ENCODE measurements at places on chromosomes 4 and X.
A peak's percentile ranks its signal among the peaks of the same experiment; 100 is the strongest.

DNA sequence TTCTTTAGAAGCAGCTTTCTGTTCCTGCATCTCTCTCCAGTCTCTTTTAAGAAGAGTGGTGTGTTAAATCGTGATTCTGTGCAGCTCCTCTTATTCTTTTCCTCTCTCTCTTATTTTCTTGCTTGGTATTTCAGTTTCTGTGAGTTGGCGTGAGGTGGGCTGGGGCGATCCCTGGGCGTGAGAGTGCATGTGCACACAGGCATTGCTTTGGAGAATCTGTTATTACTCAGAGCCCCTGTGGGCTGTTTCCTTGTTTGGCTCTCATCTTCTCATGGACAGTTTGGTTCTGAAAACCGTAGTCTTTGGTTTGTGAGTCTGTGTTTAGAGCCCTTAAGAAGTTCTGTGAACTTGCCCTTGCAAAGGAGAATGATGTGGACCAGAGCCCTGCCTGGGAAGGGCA lies 97.2 kb upstream of the CLNK start:
- DNase-seq: no peak

DNA sequence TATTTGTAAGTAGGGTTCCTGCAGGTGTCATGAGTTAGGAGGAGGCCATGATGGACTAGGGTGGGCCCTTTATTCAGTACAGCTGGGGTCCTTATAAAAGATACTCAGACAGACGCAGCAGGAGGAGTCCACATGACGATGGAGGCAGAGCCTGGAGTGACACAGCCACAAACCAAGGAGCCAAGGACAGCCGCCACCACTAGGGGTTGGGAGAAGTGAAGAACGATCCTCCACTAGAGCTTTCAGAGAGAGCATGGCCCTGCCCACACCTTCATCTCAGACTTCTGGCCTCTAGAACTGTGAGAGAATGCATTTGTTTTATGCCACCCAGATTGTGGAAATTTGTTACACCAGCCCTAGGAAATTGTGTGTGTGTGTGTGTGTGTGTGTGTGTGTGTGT lies 31.1 kb downstream of the JAKMIP1 start:
- no peak for DNase-seq

GRCh38 chrX:140292961-140293360 lies 211.9 kb downstream of the SOX3 start:
- no peak for DNase-seq

DNA sequence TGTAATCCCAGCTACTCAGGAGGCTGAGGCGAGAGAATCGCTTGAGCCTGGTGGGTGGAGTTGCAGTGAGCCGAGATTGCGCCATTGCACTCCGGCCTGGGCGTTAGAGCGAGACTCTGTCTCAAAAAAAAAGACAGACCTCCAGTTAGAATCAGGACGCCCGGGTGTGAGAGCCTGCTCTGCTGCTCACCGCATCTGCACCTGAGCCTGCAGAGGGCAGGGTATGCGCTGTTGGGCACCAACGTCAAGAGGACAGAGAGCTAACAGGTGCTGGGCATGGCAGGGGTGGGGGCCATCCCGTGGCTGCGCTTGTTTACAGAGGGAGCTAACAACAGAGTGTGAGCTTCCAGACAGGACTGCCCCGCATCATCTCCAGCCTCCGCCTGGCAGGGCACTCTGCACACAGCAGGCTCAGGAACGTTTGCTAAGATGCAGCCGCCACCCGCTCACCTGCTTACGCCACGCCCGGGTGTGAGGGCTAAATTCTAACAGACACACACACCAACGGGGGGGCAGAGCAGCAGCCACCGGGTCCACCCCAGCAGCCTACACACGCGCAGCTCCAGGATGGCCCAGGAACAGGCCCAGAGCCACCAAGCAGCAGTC lies 50.0 kb upstream of the CPLX1 start:
- DNase-seq: no peak

GRCh38 chrX:153925739-153926551 lies at the start of gene ARHGAP4:
Gene ARHGAP4, minus strand, starts transcription at chrX:153926264. Its CDS starts 62 bp downstream, at chrX:153926202.
- DNase-seq: no peak

DNA sequence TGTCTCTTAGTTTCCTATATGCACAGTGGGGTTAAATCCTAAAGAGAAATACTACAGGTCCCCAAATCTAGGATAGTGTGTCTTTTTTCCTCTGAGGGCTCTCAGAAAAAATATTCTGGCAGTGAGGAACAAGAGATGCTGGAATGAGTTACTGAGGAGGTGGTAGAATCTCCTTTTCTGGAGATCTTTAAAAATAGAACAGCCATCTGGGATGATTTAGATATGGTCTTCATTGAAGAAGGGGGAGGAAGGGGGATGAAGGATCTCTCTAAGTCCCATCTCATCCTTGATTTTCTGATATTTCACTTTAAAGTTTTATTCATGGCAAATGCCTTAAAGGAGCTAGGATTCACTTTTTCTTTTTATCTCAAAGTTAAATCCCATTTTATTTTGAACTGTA lies 235.0 kb downstream of the MAML3 start:
- no peak for DNase-seq

DNA sequence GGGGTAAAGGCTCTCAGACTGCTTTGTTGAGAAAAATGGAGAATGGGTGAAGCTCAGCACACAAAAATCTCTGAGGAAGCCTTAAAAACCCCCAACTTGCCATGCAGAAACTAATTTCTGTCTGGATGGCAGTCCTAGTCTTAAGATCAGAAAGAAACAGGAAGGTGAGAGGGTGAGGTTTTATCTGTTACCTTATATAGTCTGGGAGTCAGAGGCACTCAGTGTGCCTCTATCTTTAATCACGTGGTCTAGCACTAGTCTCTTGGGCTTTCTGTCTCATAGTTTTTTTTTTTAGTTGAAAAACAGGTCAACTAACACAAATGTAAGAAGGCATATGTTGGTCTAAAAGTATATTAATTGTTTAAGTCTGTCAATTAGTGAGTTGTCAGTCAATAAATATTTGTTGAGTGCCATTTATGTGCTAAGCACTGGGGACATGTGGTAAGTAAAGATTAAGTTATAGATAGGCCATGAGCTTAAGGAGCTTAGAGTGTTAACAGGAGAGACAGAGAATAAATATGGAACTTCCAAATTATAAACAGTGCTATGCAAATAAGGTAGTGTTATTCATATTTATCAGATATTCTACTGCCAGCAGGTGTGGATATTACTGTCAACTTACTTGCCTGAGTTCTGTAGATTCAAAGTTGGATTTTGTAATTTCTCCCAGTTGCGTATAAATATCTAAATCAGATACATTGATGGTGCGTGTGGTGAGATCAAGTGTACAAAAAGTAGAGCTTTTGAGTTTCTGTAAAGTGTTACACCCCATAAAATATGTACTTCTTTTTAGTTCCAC lies 7.0 kb downstream of the CYBB start:
- DNase-seq: no peak

DNA sequence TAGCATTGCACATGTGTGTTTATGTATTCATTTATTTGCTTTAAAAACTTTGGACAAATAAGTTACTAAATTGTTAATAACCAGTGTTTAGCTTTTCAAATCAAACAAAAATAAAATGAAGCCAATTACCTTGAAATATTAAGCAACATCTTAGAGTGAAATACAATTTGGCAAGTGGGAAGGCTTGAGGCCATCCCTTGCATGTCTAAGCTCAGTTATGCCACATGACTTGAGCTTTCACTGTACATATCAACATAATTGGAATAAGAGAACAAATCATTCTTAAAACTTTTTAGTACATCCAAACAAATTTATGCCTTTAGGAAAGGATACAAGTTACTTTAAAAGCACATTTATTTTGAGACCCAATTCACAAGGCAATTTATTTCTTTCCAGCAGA lies 640.6 kb downstream of the SPRY1 start:
- DNase-seq: no peak

- no peak for DNase-seq
These were observed 214.8 kb downstream of the SPATA18 start for GRCh38 chr4:52265781-52266525.

GRCh38 chrX:108224727-108225621 lies 133.4 kb downstream of the ATG4A start:
- peak; percentile 37 for DNase-seq

DNA sequence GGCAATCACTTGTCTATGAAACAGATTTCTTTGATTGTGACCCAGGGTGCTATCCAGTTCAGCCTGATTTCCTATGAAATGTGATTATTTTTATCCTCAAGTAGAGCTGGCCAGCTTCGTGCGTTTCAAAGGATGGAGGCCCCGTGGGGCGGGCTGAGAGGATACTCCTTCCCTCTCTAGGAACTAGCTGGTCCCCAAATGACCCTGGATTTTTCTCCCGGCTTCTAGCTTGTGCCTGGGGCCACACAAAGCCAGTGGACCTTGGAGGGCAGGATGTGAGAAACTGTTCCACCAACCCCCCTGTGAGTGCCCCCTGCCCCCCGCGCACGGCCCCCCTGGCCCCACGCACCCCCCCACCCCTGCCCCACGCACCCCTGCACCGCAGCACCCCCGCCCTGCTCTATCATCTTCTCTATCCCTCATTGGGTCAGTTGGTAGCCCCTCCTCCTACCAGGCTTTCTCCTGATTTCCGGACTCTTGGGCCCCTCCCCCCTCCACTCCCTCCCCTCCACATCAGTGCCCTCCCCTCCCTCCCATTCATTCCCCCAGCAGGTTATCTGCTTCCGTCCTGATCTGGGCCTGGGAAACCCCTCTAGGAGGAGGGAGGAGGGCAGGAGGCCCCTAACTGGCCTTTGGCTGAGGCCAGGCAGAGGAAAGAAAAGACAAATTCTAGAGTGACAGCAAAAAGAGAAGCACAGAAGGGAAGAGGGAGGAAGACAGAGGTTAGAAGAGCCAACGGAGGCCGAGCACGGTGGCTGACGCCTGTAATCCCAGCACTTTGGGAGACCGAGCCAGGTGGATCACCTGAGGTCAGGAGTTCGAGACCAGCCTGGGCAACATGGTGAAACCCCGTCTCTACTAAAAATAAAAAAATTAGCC lies 3.3 kb downstream of the XPNPEP2 start:
- DNase-seq: no peak

GRCh38 chr4:83552083-83552482 lies 16.2 kb downstream of the GPAT3 start:
- no peak for DNase-seq

DNA sequence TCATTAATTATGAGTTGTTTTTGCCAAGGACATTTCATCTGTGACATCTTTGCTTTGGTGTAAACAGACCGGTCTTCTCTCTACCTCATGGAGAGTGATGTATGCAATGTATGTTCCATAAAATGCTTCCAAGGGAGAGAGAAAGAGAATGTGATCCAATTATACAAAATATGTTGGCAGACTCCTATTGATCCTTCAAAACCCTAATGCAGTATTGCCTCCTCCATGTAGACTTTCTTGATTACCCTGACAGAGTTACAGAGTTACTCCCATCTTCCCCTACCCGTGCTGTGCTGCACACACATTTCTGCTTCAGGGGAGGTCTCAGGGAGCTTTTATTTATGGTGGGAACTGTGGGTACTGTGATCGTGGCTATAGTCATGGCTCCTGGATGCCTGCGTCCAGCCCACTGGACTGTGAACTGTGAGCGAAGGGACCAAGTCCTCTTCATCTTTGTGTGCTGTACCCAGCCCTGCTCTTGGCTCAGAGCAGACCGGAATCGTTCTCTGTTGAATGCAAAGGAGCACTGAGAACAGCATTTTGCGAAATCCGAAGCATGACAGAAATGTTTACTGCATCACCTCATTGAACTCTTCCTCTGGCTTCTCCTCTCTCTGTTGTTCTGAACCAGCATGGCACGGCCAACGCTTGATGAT lies 32.7 kb downstream of the SORCS2 start:
- no peak for DNase-seq

- DNase-seq: no peak
These were observed 6.5 kb upstream of the MRPL1 start for GRCh38 chr4:77856152-77856551.

DNA sequence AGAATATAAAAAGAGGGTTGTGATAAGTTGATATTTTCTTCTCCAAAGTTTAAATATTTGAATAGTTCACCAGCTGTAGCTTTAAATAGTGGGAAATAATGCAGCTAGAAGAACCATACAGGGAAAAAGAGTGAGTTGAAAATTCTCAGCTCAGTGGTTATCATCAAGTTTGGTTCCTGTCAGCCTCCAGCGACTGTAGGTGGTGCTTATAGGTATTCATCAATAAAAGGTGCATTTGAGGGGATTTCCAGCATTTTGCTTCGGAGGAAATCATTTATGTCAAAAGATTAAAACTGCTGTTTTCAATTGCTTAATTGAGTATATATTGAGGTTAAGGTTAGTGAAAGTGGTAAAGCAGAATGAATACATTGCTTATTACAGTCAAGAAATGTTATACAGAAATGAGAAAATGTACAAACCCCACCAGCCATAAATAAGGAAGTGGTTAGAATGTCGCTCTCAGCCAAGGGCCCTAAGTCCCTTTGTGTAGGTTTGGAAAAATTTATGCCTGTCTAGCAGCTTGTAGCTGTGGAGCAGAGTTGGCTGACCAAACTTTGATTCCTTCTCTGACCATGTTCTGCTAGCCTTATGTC lies 532.9 kb upstream of the FTHL17 start:
- DNase-seq: no peak

- no peak for DNase-seq
These were observed 34.6 kb upstream of the FAM47C start for GRCh38 chrX:36973575-36973974.

- no peak for DNase-seq
These were observed 76.5 kb upstream of the BCOR start for GRCh38 chrX:40174001-40174853.

GRCh38 chr4:83259586-83259985 lies 25.0 kb downstream of the COQ2 start:
- DNase-seq: no peak

DNA sequence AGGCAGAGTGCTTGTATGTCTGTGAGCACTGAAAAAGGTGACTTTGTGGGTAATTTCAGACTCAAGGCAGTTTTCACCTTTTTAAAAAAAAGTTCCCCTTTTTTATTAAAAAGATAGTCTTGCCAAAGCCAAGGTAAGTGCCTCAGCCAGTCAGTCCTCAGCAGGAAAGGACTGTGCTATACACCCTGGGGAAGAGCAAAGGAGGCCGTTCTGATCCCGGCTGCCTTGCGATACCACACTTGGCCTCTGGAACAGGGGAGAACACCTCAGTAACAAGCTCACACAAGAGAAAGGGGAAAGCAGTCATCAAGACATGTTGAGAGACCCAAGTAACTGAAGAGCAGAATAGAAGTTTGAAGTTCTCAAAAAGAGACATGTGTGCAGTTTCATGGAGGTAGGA lies 541.7 kb downstream of the BCOR start:
- no peak for DNase-seq

GRCh38 chr4:161601011-161601410 lies 562.8 kb downstream of the FSTL5 start:
- DNase-seq: no peak

- DNase-seq: no peak
These were observed 649.7 kb downstream of the GRID2 start for GRCh38 chr4:92953462-92953861.

DNA sequence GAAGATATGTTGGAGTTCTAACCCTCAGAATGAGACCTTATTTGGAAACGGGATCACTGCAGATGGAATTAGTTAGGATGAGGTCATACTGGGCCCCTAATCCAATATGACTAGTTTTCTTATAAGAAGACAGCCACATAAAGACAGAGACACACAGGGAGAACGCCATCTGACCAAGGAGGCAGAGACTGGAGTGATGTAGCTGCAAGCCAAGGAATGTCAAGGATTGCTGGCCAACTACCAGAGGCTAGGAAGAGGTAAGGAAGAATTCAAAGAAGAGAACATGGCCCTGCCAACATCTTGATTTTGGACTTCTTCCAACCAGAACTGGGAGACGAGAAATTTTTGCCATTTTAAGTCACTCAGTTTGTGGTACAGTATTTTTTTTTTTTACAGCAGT lies 152.8 kb upstream of the DIPK2B start:
- DNase-seq: no peak

Data from iPS DF 6.9 (cell line).